Inflammatory macrophage treated with lipopolysaccharide for 1 hour (primary cell): ENCODE measurements at places on chromosomes 1 and 21.

DNA sequence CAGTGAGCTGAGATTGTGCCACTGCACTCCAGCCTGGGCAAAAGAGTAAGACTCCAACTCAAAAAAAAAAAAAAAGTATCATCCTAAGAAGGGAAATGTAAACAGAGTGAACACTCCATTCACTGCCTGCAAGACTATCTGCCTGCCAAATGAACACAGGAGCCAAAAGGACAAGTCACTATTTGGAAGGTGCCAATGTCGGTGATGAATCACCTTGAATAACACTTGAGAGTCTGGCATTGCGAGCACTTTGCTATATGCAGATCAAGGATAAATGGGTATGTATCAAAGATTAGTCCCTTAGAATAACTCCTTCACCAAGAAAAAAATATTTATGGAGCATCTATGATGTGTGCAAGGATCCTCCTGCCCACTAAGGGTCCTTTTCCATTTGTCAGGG is 6.6 kb downstream of the UBR4 start:
- no peak for DNase-seq

DNA sequence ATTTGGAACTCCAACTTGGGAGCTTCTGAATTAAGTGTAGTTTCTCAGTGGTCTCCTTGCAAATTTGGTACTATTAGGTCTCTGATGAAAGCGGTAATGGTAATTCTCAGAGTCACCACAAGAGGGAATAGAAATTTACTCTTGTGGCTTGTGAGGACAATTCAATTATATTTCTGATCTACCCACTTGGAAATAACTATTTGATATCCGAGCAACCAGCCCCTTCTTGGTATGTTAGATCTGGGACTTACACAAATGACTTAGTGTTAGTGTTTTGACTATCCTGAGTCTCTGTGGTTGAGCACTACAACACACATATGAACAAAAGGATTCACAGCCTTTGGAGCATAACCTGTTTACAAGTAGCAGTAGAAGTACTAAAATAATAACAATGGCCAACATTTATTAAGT is 68.1 kb downstream of the RPS6KA1 start:
- DNase-seq = peak; percentile 90

- DNase-seq = no peak
These were observed 21.1 kb downstream of the COL11A1 start for GRCh38 chr1:103087256-103087655.

DNA sequence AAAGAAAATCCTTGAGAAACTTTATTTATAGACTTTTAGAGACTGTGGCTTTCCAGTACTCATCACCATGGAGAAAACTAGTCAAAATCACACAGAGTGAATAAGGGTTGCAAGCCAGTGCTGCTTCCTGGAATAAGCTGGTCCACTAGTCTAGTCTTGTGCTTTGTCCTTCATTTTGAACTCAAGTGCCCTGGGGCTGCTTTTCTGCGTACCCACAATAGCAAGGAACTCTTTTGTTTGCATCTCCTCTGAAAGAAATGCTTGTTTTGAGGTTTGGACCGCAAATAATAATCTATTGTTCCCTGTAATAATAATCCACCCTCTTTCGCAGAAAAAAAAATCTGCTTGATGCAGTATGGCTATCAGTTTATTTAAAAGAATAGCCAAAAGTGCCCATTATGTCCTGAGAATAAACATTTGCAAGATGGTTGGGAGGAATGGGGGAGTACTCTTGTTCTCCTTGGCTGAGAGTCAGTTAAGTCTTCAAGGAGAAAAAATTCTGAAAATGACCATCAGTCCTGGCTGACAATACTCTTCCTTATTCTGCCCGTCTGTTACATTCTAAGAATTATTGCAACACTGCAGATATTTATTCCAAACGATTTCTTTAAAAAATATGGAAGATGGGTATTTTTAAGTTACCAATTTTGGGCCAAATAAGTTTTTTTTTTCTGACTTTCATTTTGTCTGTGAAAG is 41.9 kb downstream of the MPZL1 start:
- DNase-seq = no peak

DNA sequence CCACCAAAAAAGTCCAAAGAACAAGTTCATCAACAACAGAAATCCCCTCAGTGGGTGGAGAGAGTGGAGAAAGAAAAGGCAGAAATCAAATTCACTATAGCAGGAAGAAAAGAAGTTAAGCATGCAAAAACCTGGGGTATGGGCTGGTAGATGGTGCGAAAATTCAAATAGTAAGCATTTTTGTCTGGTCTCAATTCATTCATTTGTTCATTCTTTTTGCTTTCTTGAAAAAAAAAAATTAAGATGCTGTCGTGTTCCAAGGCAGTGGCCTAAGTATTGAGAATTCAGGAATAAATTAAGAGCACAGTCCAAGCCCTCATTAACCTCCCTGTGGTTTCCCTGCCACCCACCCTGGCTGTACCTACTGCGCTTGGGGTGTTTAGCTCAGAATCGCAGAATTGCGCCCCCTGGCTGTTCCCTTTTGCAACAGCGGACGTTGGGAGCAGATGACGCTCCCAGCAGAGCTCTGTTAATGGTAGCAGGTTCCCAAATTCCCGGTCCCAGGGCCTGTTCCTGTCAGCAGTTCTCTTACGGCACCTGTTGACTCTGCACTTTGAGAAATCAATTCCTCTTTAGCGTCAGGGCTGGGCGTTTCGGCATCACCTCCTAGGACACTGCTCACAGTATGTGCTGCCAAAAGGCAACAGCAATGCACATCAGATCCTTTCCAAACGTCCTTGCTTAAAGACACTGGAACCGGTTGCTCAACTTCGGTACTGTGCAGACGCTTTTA is 34.0 kb upstream of the SSX2IP start:
- DNase-seq = peak; percentile 41

GRCh38 chr1:67201891-67202290 is 35.6 kb downstream of the IL23R start:
- DNase-seq = no peak

GRCh38 chr21:43611598-43612369 is 47.5 kb downstream of the HSF2BP start:
- DNase-seq = no peak

GRCh38 chr1:43799656-43800635 is 92.6 kb downstream of the ST3GAL3 start:
- DNase-seq = no peak

GRCh38 chr1:235504122-235504493 is at the start of gene B3GALNT2:
Gene B3GALNT2 (minus strand): TSS chr1:235504452. CDS start chr1:235504252, 200 bp downstream.
- DNase-seq = no peak

GRCh38 chr1:59526240-59526639 is 229.3 kb downstream of the FGGY start:
- no peak for DNase-seq
